Fibroblast of villous mesenchyme (primary cell): ENCODE measurements at places on chromosomes 11 and 22. TPM values are rescaled to one million over a fixed set of nuclear protein-coding genes. Genes with fewer than 3 reads are reported as not detected.

The DERL3 gene
- 0.32 and 0.86 TPM in 2 replicates for total RNA-seq

The PARVG gene
- total RNA-seq, result not detected in 2 replicates

The DDI1 gene
- under 0.01 TPM in 1 of 2 replicates, not detected in the other for total RNA-seq

The RFPL3 gene
- total RNA-seq, result not detected in 2 replicates

The SLC29A2 gene
- 0.64 and 0.86 TPM in 2 replicates for total RNA-seq

The SYTL2 gene
- 10.8 and 28.3 TPM in 2 replicates for total RNA-seq

The GLYAT gene
- not detected in 2 replicates for total RNA-seq

The MTMR3 gene
- 48.0 and 51.4 TPM in 2 replicates for total RNA-seq

The UBQLN3 gene
- total RNA-seq, result 0.43 TPM in 1 of 2 replicates, not detected in the other

The SERPING1 gene
- total RNA-seq, result 10.8 and 21.9 TPM in 2 replicates

The MRGPRE gene
- not detected in 2 replicates for total RNA-seq

The RAB38 gene
- total RNA-seq, result 0.64 and 3.5 TPM in 2 replicates

The FGF4 gene
- not detected in 2 replicates for total RNA-seq

The OR4X1 gene
- not detected in 2 replicates for total RNA-seq

The TYR gene
- total RNA-seq, result not detected in 2 replicates

The ACR gene
- not detected in 2 replicates for total RNA-seq

The DEFB131B gene
- not detected in 2 replicates for total RNA-seq

The FUT4 gene
- total RNA-seq, result 4.3 and 4.5 TPM in 2 replicates

The CCDC134 gene
- total RNA-seq, result 11.3 and 16.0 TPM in 2 replicates

The MMP27 gene
- total RNA-seq, result 0.97 TPM in 1 of 2 replicates, not detected in the other

The SLC17A6 gene
- total RNA-seq, result not detected in 2 replicates
